ENCODE measurements at places on chromosomes 12 and 14.

- peak; percentile 30 for DNase-seq
These were observed 1.3 kb downstream of the ZC3H10 start for GRCh38 chr12:56119361-56119796.

- no peak for DNase-seq
These were observed 147.9 kb upstream of the E2F7 start for GRCh38 chr12:77213319-77213718.

DNA sequence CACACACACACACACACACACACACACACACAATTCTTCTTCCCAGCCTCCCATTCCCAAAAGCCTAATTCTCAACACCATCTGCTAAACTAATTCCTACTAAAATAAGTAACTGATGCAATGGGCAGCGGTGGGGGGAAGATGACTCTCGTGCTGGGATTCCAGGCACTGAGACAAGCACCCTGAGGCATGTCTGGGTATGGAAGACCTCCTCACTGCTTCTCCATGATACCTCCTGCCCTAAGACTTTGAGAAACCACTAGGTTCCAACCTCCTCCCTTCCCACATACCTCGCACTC is 789 bp upstream of the VWF start:
- no peak for DNase-seq

DNA sequence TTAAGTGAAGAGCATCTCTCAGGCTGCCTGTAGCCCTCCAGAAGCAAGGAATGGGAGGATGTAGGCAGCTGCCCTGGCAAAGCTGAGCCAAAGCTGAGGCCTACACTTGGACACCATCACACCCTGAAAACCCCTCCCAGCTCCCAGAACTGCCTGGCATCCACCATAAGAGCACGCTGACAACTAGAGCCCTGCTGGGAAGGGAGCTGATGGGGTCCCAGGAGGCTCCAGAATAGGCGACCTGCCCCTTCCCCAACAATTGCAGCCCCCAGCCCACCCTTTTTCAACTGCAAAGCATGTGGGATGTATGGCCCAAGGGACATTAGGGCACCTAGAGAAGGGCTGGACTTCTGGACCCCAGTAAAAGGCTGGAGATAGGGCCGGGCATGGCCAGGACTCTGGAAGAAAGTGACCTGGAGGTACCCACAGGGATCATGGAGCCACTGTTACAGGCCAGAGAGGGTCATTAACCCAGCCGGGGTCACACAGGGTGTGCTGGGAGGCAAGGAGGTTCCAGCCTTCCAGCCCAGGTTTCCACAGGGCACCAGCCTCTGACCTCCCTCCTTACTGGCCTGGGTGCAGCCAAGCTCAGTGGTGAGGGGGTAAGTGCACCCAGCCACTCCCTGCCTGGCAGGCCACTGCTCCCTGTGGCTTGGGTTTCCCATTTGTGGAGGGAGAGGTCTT is 27.8 kb downstream of the FAM222A start:
- DNase-seq: no peak

DNA sequence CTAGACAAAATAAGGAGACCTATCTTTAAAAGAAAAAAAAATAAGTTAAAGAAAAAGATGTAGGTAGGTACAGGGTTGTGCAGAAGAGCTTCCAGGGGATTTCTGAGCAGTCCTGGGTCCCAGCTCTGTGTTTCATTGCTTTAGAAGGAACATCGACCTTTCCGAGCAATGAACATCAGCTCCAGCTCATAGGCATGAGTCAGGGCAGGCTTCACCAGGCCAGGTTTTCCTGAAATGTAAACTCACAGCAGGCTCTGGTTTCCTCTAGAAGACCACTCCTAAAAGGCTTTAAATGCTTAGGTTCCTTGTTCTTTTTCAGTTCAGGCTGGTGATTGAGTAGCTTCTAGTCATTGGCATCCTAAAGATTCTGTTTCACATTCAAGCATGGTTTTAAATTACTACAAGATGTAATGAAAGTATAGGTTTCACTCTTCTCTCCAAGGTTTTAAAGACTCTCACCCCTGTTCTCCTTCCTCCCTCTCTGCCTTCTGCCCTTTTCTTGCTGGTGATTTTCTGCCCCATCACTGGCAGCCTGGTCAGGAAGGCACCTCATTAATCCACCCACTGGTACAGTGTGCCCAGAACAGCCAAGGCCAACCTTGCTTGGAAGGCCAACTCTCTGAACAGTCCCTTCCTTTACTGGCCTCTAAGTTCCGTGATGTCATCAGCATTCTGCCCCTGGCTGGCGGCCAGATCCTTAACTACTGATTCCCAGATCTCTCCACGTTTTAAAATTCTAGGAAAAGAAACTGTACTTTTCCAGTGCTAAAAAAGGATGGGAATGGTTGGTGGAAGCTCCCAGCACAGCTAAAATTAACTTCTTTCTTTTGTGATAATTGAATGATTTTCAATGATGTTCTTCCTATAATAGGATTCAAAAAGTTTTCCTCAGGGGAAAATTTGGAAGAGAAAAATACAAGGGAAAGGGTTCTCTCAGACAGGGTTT is 109.4 kb upstream of the HIF1A start:
- no peak for DNase-seq

- DNase-seq: no peak
These were observed 270.2 kb downstream of the ALG10B start for GRCh38 chr12:38586789-38587188.

- DNase-seq: no peak
These were observed 40.4 kb downstream of the PSEN1 start for GRCh38 chr14:73176685-73177084.

- no peak for DNase-seq
These were observed 10.0 kb downstream of the SLC6A13 start for GRCh38 chr12:252636-253035.

DNA sequence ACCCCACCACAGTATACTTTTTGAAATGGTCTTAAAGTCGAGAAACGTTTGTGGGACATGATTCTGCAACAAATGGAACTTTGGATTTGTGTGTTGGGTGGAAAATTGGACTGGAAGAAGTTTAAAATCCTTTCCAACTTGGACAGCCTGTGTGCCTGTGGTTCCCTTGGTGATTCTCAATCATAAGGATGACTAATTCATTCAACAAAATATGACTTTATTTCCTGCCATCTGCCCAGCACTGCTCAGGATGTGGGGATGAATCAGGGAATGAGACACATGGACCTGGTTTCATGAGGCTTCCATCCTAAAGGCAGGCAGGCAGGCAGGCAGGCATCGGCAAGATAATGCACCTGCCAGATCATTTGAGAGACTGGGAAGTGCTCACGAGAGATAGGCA is 57.3 kb upstream of the TMEM132D start:
- DNase-seq: no peak

GRCh38 chr12:123150744-123151456 is at the start of gene PITPNM2:
TSS of gene PITPNM2 (minus strand) at chr12:123151090. CDS start at chr12:123034590, 116,500 bp downstream.
- peak; percentile 30 for DNase-seq

DNA sequence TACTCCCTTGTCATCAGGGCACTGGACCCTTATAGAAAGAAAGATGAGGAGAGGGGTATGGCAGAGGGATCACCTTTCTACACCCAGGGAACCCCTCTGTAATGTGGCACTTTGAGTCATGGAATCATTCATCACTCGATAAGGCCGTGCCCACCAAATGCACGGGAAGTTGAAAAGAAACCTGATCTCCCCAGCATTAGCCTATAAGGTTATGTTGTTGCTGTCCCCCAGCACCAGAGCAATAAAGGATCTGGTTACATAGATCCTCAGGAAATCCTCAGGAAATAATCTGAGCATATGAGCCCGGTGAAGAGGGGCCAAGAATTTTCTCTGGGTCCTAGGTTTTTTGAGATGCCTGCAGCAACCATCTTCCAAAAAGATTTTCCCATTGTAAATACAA is 148.8 kb upstream of the CRY1 start:
- no peak for DNase-seq

DNA sequence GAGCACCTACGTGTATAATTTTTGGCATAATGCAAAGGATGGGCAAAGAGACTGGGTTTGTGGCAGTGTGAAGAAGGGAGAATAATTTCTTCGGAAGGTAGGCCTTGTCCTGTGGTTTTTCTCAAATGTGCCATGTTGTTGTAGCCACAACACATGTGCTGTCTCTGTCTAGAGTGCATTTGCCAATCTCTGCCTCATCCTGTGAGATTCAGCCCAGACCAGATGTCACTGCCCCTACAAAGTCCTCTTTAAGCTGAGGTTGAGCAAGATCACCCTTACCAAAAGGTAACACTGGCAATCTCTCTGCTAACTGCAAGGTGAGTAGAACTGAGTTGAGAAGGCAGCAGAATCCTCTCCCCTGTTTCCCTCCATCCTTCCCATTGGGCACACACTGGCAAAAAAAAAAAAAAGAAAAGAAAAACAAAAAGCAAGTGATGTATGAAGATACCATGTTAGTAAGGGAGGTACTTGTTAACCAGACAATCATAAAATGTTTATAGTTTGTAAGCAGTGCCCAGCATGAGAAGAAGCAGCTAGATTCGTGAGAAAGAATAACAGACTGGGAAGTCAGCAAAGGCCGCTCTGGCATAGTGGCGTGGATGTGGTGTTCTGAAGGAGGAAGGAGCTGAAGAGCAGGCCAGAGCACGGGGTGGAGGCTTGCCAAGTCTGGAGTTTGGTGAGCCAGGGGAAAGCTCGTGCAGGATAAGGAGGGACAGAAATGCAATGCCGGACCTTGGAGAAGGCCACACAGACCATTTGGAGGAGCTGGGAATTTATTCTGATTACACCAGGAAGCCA is 18.9 kb downstream of the DYRK2 start:
- DNase-seq: no peak

DNA sequence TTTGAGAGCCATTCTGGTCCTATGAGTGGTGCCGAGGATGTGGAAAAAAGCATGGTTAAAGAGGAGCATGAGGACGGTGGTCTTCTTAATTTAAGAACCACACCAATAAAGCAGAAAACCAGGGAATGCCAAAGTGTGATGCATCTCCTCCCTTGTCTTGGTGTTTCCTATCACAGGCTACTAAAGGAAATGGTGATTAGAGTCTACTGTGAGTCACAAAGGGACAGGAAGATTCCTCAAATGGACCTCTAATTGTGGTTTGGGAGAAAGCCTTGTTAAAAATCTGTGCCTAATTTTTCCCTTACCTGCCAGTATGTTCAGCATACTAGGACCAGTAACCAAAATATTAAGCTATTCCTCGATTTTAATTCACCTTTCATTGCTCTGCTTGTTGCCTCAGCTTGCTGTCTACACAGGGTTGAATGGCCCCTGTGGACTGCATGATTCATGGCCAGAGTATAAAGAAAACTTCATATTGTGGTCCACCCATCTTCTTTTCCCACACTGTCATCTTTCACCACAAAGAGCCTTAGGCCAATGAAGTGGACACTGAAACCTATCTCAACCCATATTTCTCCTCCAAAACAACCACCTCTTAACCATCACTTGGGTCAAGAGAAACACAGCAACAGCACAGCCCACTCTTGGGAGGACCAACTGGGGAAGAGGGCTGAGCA is 38.8 kb downstream of the DIO2 start:
- no peak for DNase-seq

GRCh38 chr14:35213869-35214387 is 78.3 kb upstream of the PSMA6 start:
- DNase-seq: no peak

- no peak for DNase-seq
These were observed 34.5 kb upstream of the NFYB start for GRCh38 chr12:104172570-104172947.

GRCh38 chr12:18281941-18282340 is 20.6 kb downstream of the PIK3C2G start:
- no peak for DNase-seq

All from activated T-helper 1 cell treated with anti-CD3 and anti-CD28 coated beads, Interleukin-2, amount 50 U/mL, for 16 hours (primary cell).